Activated T-cell treated with anti-CD3 and anti-CD28 coated beads, Interleukin-2, amount 50 U/mL, for 4 hours (primary cell): ENCODE measurements at places on chromosomes 3 and 15. TPM values are rescaled to one million over a fixed set of nuclear protein-coding genes. Genes with fewer than 3 reads are reported as not detected.
A peak's percentile ranks its signal among the peaks of the same experiment; 100 is the strongest.

- DNase-seq = no peak
Measured at GRCh38 chr15:64008177-64008576, 38.1 kb downstream of the DAPK2 start.

- no peak for DNase-seq
Measured at GRCh38 chr3:148943506-148944205, 47.7 kb upstream of the GYG1 start.

- no peak for DNase-seq
Measured at GRCh38 chr3:159892171-159892795, 96.4 kb upstream of the IL12A start.

DNA sequence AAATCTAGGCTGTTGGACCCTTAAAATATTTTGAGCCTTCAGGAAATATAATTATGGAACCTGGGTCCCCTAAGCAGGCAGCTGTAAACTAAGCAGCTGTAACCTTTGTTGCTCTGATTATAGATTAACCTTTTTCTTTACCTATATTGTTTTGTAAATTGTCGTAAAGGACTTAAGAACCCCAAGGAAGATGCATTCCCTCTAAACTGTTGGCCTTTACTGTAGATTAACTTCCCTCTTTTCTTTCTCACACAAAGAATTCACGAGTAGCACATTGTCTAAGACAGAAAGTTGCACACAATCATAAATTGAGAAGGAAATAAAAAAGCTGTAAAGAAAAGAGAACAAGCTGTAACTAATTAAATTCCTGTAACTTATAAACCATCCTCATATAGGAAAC lies 877.3 kb downstream of the ROBO2 start:
- no peak for DNase-seq

- DNase-seq = no peak
Measured at GRCh38 chr15:57427367-57427821, 51.1 kb downstream of the CGNL1 start.

GRCh38 chr3:43906849-43907507 lies 216.2 kb downstream of the ABHD5 start:
- no peak for DNase-seq

DNA sequence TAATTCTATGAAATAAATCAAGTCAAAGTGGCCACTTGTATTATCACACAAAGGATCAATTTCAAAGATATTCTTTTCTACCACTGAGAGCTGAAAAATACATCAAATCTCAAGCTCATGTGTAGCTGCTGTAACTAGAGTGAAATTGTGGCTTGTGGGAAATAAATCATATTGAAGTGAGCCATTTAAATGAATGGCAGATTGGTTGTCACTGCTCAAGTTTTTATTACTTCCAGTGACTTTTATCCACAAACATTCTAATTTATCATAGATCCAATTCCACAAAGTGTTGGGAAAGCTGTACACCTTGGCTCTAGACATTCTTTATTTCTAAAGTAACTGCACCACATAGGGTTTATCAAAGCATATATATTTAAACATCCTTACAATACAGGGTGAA lies 285.4 kb downstream of the CNTN3 start:
- no peak for DNase-seq

GRCh38 chr15:67777071-67777470 lies 48.2 kb upstream of the SKOR1 start:
- DNase-seq = no peak

GRCh38 chr3:165464736-165465135 lies 268.6 kb upstream of the SLITRK3 start:
- no peak for DNase-seq

- DNase-seq = no peak
Measured at GRCh38 chr3:98733812-98734281, 29.3 kb upstream of the ST3GAL6 start.

GRCh38 chr3:42892169-42892568 lies 13.8 kb upstream of the ZNF662 start:
- no peak for DNase-seq

DNA sequence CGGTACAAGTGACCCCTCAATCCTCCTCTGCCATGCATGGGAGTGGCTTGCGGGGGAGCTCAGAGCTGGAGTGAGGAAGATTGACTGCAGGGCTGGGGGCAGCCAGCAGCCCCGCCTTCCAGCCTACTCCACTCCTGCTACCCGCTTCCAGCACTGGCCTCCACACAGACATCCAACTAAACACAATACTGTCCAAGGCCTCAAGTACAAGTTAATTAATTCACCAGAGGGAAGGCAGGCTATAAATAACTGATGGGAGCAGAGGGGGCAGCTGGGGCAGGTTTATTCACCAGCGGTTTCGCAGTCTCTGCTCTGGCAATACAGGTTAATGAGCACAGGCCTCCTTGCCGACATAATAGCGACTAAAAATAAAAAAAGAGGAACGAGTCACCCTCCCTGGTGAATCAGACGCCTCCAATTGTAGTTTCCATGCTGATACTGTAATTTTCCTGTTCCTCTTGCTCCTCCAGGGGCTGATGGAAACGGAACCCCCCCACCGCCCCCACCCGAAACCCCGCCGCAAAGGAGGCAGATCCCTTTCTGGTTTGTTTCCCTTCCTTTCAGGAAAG lies 166.4 kb upstream of the TLE3 start:
- DNase-seq = no peak

DNA sequence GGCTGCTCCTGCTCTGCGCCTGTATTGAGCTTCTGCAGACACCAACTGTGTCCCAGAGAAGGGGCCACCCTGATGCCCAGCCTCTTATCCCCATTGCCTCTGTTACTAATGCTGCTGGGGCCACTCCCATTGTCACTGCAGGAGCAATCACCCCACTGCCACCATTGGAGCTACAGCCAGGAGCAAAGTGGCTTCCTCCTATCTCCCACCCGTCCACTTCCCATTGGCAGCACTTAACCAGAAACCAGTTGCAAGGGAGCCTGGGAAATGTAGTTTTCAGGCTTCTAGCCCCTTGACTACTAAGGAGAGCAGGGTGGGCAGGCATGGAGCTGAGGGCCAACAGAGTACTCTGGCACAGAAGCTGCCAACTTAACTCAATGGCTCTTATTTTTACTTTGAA lies 55.9 kb upstream of the KLF13 start:
- DNase-seq = peak; percentile 1

GRCh38 chr15:55791551-55792400 lies 48.8 kb upstream of the PRTG start:
- DNase-seq = no peak

DNA sequence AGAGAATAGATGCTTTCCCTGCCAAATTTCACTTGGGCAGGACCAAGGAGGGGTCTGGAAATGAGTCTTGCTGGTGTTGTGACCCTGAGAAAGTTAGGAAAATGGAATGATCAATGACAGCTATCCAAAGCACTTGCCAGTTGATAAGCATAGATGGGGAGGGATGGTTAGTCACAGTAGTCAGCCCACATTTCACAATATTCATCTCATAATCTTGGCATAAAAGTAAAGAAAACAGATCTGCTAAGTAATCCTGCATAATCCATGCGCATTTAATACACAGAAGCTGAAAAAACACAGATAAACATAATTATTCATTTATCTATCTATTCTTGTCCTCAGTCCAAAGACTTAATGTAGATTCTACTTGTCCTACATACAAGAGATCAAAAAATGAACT lies 184.1 kb downstream of the ZIC4 start:
- DNase-seq = no peak

GRCh38 chr15:101206176-101206591 lies 45.7 kb downstream of the CHSY1 start:
- DNase-seq = peak; percentile 85

- DNase-seq = no peak
Measured at GRCh38 chr15:98422130-98422478, 226.2 kb upstream of the IGF1R start.

GRCh38 chr3:185070491-185071286 lies 82.2 kb downstream of the C3orf70 start:
- DNase-seq = no peak

DNA sequence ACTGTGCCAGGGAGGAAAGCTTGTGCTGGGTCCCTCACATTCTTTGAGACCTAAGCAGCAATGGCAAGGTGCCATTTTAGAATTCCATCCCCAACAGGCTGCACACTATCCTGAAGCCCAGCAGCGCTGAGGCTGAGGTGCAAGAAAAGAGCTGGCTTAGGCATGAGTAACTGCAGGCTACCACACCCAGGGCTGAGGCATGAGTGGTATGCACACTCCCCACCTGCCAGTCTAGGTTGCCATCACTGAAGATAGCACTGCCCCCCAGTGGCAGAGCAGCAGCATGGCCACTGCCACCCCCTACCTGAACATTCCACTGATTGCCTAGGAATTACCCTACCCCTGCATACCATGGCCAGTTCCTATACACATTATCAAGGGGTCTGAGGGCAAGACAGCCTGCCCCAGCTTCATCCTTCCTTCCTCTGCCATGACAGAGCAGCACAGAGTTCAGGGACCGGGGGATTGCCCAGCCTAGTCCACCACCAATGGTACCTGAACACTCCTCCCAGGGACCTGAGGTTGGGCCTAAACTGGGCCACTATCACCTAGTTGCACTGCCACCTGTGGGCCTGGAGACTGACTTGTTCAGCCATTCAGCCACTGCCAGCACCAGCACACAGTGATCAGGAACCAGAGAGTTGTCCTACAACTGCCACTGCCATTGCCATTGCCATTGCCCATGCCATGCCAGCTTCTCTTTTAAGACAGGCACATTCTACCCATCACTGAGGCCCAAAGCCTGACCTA lies 129.8 kb downstream of the SATB1 start:
- no peak for DNase-seq

DNA sequence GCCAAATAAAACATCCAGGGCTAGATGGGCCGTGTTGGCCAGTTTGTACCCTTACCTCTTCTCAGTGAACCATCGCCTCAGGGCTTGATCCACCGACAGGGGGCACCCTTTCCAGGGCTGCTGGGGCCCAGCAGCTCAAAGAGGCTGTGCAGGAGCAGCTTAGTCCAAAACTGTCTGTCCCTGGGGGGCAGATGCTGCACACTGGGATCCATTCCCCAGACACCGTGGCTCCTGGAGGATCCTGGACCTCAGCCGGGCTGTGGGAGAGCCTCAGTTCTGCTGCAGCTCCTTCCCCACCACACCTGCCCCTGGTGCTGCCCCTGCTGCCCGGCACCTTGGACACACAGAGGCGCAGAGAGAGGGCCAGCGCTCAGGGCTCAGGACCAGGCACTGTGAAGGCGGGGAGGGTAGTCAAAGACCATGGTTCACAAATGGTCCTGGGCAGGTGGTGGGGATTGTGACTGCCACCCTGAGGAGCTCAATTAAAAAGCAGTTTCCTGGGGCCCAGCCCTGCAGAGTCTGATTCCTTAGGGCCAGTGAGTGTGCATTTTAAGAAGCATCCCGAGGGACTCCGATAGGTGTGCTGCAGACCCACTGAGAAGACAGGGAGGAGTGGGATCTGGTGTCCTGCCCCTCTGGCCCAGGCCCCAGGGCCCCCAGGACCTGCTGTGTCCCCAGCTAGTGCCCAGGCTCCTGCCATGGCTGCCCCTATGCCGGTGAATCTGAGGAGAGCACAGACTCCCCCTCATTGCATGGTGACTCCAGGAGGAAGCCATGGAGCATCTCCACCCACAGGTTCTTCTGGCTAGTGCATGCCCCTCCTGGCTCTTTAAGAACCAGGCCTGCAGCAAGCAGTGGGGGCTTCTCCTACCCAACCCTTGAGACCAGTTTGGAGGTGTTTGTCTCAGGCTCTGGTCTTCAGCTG lies 86.5 kb upstream of the PRR20G start:
- no peak for DNase-seq

DNA sequence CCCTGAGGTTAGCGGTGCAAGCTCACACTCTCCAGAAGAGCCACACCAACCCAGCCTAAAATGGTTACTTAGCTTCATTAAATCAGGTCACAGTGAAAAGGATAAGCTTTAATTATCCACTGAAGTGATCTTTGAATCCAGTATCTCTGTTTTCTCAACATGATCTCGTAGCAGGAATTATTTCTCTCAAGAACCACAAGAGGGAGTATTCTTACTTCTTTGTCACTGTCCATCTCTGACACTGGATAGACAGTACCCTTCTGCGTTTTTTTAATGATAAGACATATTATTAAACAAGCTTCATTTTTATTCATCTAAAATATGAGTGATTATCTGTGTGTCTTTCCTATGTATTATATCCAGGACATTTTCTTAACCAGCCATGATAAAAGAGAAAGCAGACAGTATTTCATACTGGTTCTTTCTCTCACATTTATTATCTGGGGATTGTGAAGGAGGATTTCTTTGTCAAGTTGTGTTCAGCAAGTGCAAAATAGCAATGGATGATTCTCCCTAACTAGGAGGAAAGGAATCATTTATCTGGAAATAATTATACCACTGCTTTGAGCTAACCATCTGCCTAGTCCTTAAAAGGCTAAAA lies 105.4 kb upstream of the CCDC54 start:
- no peak for DNase-seq

DNA sequence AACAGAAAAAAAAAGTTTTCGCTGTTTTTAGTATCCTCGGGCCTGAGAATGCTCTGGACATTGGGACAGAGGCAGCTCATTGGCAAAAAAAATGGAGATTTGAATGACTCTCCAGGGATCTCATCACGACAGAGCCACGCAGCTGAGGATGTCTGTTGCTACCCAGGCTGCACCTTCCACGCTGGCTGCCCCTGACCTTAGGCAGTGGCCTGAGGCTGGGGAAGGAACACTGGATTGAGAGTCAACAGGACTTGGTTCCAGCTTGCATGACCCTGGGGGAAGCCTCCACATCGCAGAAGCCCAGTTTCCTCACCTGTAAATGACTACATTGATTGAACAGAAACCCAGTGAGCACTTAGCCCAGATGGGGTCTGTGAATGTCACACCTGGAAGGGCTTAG lies 8.7 kb upstream of the ACSBG1 start:
- DNase-seq = no peak

DNA sequence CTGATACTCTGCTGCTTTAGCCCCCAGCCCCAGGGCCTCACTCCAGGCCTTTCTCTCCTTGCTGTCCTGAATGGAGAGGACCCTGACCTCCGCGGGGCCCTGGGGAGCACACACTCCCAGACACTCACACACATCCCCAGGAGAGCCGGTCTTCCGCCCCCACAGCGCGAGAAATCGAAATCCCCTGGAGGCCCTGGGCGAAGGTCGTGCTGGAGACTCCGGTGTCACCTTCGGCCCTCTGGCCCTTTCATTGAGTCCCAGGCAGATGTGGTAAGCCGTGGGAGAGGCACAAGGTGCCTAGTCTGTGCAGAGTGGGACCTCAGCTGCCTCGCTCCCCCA lies 848 bp upstream of the GOLGA8B start:
- DNase-seq = no peak

Gene MASP1
- total RNA-seq = 0.35 TPM

Gene TRANK1
- 2.7 TPM for total RNA-seq

Gene CYP1A2
- not detected for total RNA-seq

Gene LARP6
- 0.61 TPM for total RNA-seq

Gene ACTC1
- total RNA-seq = not detected

Gene PIGBOS1
- total RNA-seq = 13.0 TPM

Gene KBTBD12
- total RNA-seq = 0.05 TPM

Gene CRABP1
- not detected for total RNA-seq
